Mucosa of gallbladder (tissue), 1 donor: ENCODE measurements at places on chromosomes 3 and 15.

DNA sequence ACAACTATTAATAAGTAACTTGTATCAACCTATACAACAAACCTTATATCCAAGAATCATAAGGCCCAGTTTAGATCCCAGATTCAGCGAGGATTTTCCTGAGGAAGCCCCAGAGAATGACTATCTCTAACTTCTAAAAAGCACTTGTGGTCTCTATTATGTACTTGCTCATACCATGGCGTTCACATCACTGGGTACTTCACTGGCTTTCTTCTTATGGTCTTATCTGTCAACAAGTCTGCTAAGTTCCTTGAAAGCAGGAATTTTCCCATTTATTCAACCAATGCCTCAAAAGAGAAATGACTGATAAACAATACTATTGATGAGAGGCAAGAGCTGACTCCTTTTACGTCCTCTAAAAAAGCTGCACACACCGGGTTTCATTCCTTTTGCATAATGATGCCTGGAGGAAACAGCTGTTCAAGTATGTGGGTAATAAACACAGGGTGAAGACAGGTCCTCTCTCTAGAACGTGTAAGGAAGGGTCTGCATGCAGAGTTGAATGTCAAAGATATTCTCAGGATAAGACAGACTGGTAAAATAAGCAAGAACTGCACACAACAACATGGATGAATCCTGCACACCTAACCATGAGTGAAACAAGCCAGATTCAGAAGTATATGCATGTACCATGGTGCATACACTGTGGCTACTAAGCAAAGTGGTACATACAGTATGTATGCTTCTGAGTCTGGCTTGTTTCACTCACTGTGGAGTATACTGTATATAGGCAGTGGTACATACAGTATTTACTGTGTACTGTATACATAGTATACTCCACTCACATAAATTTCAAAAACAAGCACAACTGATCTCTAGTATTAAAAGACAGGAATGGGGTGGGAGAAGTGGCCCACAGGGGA is 408.7 kb downstream of the SHQ1 start:
- DNase-seq = no peak

DNA sequence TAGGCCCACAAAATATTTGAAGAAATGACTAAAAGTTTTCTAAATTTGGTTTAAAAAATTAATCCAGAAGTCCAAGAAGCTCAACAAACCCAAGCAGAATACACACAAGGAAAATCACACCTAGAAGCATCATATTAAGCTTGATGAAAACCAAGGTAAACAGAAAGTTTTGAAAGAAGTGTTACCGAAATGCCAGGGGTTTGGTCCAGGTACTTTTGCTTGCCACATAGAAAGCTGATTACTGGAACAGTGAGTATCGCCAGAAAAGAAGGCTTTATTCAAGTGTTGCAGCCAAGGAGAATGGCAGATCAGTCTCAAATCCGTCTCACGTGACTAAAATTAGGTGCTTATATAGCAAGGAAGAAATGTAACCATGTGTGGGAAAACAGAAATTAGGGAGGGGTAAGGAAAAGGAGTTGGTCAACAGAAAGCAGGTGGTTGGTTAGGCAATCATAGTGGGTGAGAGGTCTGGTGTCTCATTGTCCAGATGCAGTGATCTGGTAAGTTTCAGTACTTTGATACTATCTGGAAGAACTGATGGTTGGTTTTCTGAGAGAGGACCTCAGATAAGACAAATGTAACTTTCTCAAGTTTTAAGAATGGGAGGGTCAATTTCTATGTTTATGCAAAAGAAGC is 96.9 kb upstream of the MYRIP start:
- no peak for DNase-seq

DNA sequence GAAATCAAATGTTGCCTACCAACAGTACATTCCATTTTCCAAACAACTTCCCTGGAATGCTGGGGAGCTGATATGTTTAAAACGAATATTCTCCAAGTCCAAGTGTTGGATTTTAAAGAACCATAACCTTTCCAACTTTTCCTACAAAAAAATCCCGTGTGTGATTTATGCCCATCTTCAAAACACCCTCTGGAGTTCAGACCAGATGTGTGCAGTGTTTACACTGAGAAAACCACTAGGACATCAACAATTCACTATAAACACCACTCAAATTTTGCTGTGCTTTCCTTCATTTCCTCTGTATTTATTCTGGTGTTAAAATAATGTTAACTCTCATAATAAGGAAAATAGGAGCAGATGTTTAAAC is 2.4 kb downstream of the VGLL4 start:
- DNase-seq = no peak

DNA sequence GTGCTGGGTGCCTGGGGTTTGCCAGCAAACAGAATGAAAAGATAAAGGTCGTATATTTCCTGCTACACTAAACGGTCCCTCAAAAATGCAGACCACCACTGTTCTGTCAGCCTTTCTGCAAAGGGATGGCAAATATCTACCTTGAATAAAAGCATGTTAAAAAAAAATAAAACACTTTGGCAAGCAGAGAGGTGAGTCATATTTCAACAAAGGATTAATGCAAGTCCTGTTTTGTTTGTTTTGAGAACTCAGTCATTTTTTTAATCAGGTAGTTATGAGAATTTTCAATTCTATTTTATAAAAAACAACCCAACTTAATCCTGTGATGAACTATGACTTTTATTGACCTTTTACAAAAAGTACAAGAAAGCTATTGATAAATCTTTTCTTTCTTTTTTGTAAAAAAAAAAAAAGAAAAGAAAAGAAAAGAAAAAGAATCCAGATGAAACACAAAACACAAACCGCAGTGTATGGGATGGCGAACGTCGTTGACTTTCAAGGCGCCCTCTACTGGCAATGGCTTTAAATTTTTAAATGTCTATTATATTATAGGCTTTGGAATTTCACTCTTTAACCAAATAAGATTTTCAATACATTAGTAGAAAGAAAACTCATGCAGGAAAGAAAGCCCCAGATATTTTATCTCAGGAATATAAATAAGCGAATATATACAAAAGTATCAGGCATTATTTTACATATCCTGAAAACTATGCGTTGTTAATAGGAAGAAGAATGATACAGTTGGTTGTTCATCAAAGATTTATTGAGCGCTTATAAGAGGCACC is 87.8 kb downstream of the NCEH1 start:
- DNase-seq = no peak

DNA sequence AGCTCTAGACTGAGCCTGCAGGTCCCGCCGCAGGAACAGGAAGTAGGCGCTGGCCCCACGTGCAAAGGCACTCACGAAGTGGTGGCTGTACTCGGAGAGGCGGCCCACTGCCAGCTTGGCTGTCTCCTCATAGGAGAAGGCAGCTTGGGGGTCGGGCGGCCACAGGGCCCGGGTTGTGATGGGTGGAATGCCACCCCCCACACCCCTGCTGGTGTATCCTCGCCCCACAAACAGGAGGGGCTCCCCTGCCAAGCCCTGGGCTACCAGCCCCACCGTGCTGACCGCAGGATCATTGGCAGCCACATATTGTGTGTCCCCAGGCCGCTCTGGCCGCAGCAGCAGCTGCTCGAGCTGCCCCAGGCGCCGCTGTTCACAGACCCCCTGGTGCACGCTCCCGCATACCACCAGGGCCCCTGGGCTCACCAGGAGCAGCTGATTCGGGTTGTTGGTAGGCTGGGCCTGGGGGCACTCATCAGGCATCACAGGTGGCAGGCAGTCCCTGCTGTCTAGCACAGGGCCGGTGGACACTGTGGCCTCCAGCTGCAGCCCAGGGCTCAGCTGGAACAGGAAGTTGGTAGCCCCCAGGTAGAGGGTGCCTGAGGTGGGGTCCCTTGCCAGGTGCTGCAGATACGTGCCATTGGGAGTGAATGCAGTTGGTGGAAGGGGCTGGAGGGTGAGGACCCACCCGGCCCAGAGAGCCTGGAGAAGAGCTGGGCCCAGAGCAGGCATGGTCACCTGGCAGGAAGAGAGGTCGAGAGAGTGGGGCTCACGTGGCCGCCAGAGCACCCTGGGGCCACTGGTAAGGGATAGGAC is 5.8 kb downstream of the PLXNB1 start:
- DNase-seq = no peak

GRCh38 chr3:6721491-6721890 is 139.4 kb upstream of the GRM7 start:
- DNase-seq = no peak

- DNase-seq = peak; percentile 23
Observed at GRCh38 chr15:74203914-74204431, 1.4 kb upstream of the STRA6 start.

DNA sequence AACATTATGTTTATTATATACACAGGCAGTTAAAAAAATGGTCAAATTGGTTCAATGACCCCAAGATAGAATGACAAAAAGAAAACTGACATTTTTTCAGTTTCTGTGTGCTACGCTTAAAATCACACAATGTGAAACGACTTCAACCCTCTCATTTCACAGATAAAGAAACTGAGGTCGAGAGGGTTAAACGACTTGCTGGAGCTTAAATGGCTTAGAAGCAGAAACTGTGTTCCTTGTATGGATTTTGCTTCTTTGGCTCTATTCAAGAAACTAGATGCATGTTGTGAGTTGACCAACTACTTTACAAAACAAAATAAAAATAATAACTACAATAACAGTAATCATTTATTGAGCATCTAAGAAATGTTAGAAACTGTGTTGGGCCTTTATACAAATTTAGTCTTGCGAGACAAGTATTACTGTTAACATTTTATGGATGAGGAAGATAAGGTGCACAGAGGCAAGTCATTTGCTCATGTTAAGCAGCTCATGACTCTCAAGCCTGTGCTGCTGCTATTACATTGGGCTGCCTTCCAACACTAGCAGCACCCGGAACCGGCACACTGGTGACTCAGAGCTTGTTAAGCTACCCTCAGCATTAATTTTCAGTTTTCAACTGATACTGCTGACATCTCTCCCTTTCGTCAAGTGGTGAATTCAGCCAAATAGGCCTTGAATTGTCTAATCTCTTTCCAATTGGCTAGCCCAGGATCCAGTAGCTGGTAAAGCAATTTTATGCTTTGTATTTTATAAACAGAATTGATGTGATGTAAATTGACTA is 487.6 kb downstream of the NAALADL2 start:
- peak; percentile 69 for DNase-seq

DNA sequence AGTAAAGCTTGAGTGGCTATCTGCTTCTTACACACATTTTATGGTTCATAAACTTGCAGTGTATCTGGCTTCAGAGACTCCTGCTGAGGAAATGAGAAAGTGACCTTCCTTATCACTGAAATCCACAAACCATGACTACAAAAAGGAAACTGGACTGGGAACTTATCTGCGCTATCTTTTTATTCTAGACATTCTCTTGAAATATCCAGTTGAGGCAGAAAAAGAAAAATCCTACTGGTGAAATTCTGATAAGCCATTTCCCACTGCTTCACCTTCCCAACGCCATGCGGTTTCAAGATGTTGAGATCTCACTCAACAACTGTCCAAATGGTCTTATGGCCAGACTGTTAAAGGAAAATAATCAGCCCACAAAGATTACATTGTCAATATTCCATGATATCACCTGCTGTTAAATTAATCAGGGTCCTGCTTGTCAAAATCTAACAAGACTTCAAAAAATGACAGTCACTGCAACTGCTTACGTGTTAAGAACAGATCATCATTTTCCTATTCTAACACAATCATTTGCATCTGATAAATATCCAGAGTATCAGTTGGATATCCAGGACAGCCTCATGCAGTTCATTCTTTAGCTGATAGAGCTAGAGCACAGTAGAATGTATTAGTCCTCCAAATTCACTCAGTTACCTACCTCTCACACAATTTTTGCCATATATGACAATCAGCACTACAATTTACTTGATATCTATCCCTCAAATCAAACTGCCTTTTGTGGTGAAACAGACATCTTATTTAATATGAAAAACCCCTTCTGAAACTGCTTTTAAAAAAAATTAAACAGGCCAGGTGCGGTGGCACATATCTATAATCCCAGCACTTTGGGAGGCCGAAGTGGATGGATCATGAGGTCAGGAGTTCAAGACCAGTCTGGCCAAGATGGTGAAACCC is 538.1 kb downstream of the MAGI1 start:
- no peak for DNase-seq
